ENCODE measurements at places on chromosomes 12 and 14. TPM values are rescaled to one million over a fixed set of nuclear protein-coding genes. Genes with fewer than 3 reads are reported as not detected.

GRCh38 chr14:77353469-77354141 lies 23.3 kb downstream of the TMED8 start:
- DNase-seq: no peak

GRCh38 chr14:104689881-104690711 lies 678 bp downstream of the INF2 start:
- peak; percentile 56 for DNase-seq

GRCh38 chr12:78898416-78898815 lies 33.8 kb downstream of the SYT1 start:
- no peak for DNase-seq

DNA sequence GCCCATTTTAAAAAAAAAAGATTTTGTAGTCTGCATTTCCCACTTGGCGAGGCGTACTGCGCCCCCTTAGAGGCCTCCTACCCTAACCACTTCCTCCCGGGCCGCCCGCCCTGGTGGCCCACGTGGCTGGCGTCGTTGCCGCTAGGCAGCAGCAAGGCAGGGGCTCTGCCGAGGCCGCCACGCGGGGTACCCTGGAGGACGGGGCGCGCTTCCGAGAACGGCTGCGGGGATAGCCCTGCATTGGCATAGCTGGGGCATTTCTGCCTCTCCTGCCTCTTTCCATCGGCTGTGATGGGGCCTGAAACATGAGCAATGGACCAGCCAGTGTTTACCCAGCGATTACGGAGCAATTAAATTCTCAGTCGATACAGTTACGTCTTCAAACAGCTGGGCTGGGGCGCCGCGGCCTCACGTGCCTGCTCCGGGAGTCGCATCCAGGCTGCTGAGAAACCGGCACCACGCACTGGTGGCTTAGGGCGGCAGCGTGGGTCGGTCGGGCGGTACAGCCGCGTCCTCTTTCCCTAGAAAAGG lies 38.0 kb downstream of the IQSEC3 start:
- DNase-seq: peak; percentile 59

GRCh38 chr12:121975021-121975420 lies 46.7 kb upstream of the BCL7A start:
- DNase-seq: no peak

GRCh38 chr12:39431797-39432196 lies 11.1 kb downstream of the KIF21A start:
- DNase-seq: no peak

GRCh38 chr14:96094656-96095055 lies 55.5 kb downstream of the C14orf132 start:
- DNase-seq: peak; percentile 7

GRCh38 chr12:67155863-67156262 lies 113.3 kb upstream of the CAND1 start:
- no peak for DNase-seq

- DNase-seq: no peak
Observed at GRCh38 chr12:112971248-112971647, 7.1 kb upstream of the OAS2 start.

DNA sequence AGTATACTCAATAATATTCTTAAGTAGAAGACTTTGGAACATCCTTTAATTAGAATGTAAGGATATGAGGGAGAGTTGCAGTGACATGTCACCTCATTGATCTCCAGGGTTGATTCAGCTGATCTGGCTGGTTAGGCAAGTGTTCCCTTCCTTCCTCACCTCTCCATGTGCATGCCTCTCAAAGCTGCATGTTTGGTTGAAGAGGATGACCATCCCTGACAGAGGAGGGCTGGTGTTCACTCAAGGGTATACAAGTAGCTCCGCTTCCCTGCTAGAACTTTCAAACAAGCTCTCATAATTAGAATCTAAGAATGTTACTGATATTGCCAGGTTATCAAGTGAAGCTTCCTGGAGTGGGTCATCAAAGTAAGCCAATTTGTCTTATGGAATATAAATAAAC lies 341.1 kb upstream of the FLRT2 start:
- no peak for DNase-seq

DNA sequence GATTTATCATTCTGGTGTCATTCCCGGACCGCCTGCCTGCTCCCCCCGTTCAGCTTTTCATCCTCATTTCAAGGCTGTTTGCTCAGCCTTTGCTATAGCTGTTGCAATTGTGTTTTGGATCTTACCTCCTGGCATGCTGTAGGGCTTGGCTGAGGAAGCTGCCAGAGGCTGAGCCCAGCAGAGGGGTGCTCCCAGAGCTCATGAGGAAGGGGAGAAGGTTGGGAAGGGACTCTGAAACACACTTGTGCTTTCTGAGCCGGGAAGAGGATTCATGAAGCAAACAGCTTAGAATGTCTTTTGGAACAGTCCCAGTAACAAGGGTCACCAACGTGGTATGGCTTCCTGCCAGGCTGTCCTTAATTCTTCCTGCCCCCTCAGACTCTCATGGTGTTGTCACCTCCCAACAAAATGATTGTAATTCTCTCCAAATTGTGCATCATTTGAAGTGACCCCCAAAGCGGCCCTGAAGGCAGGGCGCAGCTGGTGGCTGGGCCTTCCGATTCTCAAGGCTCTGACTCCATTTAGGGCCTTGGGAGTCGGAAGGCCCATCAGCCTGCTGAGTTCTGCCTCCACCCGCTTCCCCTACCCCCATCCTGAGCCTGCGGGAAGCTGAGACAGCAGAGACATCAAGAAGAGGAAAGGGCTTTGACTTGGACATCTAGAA lies 111.9 kb upstream of the ARHGAP5 start:
- no peak for DNase-seq

- DNase-seq: peak; percentile 35
Observed at GRCh38 chr14:56004786-56005185, 113.4 kb upstream of the PELI2 start.

DNA sequence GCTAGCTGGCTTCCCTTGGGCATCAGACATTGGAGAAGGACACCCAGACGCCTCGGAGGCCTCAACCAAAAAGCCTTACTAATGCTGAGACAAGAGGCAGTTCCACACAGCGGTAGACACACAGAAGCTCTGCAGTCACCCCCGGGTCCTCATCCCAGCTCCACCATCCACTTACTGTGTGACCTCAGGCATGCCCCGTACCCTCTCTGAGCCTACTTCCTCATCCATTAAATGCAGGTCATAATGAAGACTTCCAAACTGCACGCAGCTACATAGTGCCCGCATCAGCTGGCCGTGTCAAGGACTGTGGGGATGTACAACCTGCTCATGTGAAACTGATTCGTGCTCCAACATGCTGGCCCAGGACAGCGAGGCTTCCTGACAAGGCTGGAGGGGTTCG lies 72.3 kb downstream of the KDM2B start:
- no peak for DNase-seq

- DNase-seq: no peak
Observed at GRCh38 chr14:69270795-69271708, 11.1 kb downstream of the GALNT16 start.

- DNase-seq: no peak
Observed at GRCh38 chr12:105092336-105092735, 8.1 kb upstream of the ALDH1L2 start.

DNA sequence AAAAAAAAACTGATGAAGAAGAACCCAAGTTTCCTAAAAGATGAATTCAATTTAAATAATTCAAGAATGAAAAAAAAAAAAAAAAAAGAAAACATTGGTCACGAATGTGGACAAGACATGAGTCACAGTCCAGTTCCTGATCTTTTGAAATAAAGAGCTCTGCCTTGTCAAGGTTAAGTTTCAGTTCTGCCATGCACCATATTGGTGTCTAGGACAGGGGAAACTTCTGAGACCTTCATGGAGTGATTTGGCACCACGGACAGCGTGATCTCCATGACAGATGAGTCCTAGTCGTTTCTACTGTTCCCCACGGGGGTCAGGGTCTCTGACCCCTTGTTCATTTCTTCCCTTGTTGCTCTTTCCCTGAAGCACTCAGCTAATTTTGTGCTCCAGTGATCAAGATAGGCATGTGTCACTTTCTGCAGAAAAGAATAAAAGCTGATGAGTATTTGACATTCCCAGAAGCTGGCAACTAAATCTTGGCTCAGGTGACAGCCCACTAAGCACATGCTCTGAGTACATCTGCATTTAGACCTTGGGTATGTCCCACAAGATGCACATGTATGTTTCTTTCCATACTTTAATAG lies 1159.7 kb downstream of the BCL11B start:
- DNase-seq: no peak

- DNase-seq: no peak
Observed at GRCh38 chr14:38481952-38482678, 226.2 kb upstream of the CLEC14A start.

GRCh38 chr12:100024974-100025555 lies 40.3 kb upstream of the ANKS1B start:
- DNase-seq: no peak

DNA sequence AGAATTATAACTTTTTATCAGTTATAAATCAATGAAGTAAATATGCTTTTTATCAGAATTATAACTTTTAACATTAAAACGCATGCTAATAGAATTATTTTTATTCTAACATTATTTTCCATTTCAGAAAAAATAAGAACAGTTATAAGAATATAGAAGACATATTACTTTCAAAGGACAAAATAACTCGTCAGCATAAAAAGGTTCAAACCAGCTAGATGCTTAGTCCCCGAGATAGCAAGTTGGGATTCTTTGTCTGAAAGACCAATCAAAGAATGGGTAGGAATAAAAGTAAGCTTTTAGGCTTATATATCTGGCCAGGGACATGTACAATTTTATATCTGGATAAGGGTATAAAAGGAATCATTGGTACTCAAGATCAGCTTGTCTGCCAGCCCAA lies 66.0 kb downstream of the GPR137C start:
- no peak for DNase-seq

GRCh38 chr14:61813096-61813606 lies 50.9 kb downstream of the SNAPC1 start:
- no peak for DNase-seq

DNA sequence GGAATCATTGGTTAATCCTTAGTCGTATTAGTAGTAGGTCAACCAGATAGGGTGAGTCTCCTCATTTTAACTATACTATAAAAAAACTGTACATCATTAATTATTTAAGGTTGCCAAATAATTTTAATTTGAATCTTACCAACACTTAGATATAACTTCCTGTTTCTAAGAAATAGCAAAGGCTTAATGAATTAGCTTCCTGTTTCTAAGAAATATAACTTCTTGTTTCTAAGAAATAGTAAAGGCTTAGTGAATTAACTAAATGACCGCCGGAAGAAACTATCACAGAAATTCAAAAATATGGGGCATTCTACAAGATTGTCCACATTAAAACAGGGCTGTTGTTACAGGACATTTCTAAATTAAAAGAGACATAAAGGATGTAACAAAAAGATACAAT lies 392.9 kb upstream of the FOXG1 start:
- no peak for DNase-seq

DNA sequence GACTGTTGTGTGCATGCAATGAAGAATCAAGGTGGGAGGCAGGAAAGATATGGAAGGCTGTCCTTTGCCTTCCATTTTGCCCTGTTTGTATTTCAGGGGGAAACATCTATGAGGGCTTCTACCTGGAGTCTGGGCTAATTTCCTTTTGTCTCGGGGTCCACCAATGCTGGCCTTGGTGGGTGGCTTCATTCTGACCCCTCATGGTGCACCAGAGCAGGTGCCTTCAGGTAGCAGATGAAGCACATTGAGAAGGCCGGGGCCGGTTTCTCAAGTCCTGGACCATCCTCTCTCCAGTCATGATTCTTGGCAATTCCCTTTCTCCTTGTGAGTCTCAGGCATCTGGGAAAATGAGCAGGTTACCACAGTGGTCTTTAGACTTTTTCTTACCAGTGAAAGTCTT lies 47.2 kb downstream of the RPH3A start:
- DNase-seq: no peak

DNA sequence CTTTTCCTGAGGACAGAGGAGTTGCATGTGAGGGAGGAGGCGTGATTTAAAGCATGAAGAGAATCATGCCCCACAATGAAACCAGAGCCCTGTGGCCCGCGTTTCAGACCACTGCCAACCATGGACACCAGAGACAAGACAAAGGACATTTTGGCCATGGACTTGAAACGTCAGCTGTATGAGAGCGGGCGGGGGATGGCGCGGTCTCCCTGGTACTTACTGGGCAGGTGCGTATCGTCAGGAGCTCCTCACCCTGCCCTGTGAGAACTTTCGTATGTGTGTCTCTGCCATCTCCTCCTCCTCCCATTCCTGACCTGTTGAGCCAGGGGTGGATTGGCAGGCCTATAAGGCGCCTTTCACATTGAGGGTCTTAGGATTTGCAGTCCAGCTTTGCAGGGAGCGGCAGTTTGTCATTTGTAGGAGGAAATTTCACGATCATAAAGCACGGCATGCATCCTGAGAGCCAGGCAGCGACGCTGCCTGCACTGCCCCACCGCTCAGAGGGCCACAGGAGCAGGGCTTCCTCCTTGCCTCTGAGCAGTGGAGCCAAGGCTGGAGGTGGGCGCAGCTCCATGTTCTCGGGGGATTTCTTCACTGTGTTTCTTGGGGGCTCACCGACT lies 22.2 kb downstream of the SFSWAP start:
- no peak for DNase-seq

GRCh38 chr14:61582815-61583214 lies 112.5 kb upstream of the HIF1A start:
- no peak for DNase-seq

- peak; percentile 78 for DNase-seq
Observed at GRCh38 chr12:45991284-45992249, 1.2 kb upstream of the SCAF11 start.

DNA sequence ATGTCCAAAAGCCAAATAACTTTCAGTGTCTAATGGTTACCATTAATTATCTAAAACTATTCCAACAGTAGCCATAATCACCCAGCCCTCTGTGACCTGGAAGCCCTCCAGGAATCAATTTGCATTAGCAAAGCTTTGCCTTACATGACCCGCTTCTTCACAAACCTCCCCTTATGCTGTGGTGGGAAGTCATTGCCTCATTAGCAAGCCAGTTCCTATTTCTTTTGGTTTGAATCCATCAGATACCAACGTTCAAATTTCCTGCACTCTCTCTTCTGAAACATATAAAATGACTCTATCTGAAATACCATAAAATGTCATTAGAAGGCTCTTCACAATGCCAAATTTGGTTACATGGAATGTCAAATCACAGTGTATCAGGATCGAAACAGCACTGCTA lies 268.3 kb upstream of the PRKD1 start:
- no peak for DNase-seq

DNA sequence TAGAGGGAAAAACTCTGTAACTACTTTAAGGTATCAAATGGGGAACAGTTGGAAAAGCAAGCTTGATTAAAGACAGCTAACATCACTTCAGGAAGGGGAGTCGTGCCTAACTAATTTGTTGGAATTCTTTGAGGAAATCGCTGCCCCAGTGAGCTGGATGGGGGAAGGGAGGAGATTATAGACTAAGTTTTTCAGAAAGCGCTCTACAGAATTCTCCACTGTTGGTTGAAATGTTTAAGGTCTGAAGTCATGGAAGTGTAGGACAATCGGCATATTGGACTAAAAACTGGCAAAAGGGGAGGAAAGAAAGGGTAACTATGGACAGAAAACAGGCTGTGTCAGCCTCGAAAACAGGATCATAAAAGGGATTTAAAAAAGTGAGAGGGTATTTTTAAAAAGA lies 229.9 kb upstream of the HMGA2 start:
- no peak for DNase-seq

- DNase-seq: no peak
Observed at GRCh38 chr12:104315326-104316224, 12.0 kb downstream of the EID3 start.

Gene TROAP
- total RNA-seq: 73.8 TPM

Gene B4GALNT1
- total RNA-seq: 0.65 TPM

Gene PRB2
- not detected for total RNA-seq

Gene OTX2
- total RNA-seq: not detected

Gene SPATS2
- total RNA-seq: 12.1 TPM

Gene KRT6C
- not detected for total RNA-seq

Gene INSM2
- total RNA-seq: not detected

Gene STAC3
- total RNA-seq: 10.7 TPM

Gene CD69
- 116 TPM for total RNA-seq

Gene CDCA3
- 85.2 TPM for total RNA-seq

Gene COCH
- total RNA-seq: 2.2 TPM

Gene DTX1
- total RNA-seq: 0.55 TPM

Measured in activated naive CD8-positive, alpha-beta T cell treated with anti-CD3 and anti-CD28 coated beads, Interleukin-2, amount 10 ng/mL, durations not matched to agents 7 days and 5 days (primary cell).